Left cardiac atrium (tissue), 4 donors: ENCODE measurements at places on chromosomes 2 and 18. TPM values are rescaled to one million over a fixed set of nuclear protein-coding genes. Genes with fewer than 3 reads are reported as not detected.

DNA sequence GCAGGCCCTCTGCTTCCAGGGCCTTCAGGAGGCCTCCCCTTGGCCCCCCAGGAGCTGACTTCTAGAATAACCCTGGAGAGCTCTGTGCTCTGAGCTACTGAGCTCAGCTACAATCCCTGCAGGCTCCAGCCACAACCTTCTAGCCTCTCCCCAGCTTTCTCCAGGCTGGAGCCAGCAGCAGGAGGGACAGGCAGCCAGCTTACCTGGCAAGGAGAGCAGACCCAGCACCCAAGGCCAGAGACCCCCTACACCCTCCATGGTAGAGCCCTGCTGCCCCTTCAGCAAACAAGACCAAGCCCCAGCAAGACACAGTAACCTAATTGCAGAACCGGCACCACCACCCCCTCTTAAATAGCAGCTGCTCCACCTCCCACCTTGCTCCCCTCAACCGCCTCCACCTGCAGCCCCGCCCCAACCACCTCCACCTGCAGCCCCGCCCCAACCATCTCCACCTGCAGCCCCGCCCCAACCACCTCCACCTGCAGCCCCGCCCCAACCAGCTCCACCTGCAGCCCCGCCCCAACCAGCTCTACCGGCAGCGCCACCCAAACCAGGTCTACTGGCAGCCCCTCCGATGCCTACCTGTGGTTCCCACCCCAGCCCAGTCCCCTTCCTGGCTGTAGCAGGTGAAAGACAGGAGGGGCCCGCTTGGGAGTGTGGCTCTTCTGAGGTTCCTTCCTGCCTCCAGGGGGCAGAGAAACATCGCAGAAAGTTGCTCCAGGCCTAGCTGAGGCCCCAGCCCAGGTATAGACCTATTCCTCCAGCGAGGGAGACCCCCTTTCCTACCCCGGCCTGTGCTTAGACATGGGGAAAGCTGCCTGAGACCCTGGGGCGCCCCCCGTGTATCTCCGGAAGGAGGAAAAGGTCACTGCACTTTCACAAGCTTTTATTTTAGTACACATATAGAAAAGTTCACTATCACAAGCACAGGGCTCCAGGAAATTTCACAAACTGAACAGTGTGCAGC lies at the start of gene ASTL:
Gene ASTL, minus strand, starts transcription at position 324 of the 967 bp plus-strand sequence. Its CDS starts 66 bp downstream, at position 258.
- DNase-seq: no peak

GRCh38 chr2:62785216-62785615 lies 79.7 kb downstream of the EHBP1 start:
- DNase-seq: no peak

The ANKZF1 gene
- 20.3 TPM for total RNA-seq

GRCh38 chr2:182191061-182191460 lies 205.4 kb downstream of the PPP1R1C start:
- DNase-seq: no peak

- DNase-seq: no peak
Observed at GRCh38 chr2:206983161-206983859, 44.0 kb downstream of the CPO start.

The GNAL gene
- total RNA-seq: 3.0 TPM

DNA sequence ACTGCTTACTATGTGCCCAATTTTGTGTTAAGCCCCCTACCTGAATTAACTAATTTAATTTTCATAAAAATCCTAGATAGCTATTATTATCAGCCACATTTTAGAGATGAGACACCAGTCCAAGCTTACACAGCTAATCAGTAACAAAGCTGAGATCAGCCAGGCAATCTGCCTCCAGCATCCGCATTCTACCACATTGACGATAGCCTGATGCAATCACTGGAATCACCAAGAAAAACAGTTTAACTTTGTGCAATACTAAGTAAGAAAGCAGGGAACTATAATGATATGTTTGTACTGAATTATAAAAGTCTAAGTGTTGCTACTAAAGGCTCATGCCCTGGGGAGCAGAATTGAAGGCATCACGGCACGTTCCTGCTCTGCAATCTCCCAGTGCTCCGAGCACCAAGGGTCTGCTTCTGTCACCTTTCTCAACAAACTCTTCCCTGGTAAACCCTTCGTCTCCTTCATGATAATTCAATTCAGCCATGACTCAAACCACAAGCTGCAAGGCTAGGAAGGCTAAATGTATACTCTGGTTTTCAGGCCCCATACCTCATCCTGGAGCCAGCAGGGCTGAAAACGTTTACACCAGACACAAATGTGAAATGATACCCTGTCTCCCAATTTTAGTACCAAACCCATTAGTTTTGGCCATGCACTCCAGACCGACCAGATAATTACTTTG lies 19.4 kb downstream of the KANSL3 start:
- no peak for DNase-seq

The NAT8 gene
- not detected for total RNA-seq

DNA sequence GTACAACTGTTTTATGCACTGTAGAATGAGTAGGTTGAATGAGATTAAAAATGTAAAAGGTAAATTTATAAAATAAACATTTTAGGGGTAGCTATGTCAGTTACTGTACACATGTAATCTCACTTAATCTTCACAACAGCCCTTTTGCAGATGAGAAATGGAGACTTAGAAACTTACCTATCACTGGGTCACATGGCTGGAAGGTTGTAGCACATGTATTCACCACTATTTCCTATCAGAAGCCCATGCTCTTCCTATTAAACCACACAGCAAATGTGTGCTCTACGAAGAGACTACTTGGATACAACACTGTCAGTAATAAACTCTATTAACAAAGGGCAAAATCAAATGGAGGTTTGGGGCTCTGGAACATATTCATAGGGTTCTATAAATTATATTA lies 60.5 kb downstream of the VWC2L start:
- no peak for DNase-seq

- DNase-seq: no peak
Observed at GRCh38 chr18:9649164-9649540, 34.8 kb upstream of the PPP4R1 start.

GRCh38 chr2:226118471-226119429 lies 680.9 kb downstream of the IRS1 start:
- peak; percentile 21 for DNase-seq

- DNase-seq: no peak
Observed at GRCh38 chr2:228318218-228318617, 136.7 kb upstream of the SPHKAP start.

The TMEM247 gene
- not detected for total RNA-seq

GRCh38 chr18:26689226-26689879 lies 141.0 kb upstream of the KCTD1 start:
- DNase-seq: no peak

DNA sequence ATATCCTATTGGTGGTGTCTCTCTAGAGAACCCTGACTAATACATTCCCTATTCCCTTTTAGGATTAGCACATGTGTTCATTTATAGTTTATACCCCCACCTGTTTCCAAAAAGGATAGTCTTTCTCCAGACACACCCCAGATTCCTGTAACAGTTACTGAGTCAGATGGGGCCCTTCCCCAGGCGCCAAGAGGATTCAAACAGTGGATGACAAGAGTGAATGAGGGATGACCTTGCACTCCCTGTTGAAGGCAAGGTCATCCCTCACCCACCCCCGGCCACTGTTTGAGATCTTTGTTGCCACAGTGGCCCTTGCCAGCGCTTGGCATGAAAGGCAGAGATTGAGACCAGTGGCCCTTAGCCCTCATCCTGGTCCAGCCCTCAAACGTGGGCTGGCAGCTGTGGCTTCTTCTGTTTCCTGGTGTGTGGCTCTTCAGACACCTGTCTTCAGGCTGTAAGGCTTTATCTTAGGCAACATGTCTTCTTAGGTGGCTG lies 15.3 kb upstream of the REEP1 start:
- DNase-seq: no peak

The REG1B gene
- not detected for total RNA-seq

The MAB21L4 gene
- not detected for total RNA-seq

The LYPD6 gene
- total RNA-seq: 0.50 TPM
